ENCODE measurements at places on chromosomes 5 and 9. TPM values are rescaled to one million over a fixed set of nuclear protein-coding genes. Genes with fewer than 3 reads are reported as not detected.

- DNase-seq: no peak
Observed at GRCh38 chr5:144644317-144644716, 473.6 kb downstream of the KCTD16 start.

DNA sequence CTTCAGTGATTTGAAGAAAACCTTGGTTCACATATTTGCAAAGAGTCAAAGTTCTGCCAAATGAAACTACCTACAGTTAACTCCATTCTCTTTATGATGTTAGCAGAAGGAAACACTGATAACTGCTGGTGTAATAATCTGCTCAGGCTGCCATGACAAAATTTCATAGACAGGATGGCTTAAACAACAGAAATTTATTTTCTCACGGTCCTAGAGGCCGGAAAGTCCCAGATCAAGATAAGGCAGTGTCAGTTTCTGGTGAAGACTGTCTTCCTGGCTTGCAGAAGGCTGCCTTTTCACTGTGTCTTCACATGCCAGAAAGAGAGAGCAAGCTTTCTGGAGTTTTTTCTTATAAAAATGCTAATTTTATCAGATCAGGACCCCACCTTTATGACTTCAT lies 102.4 kb upstream of the PARP8 start:
- DNase-seq: no peak

GRCh38 chr5:172636279-172637050 lies 4.6 kb upstream of the NEURL1B start:
- DNase-seq: no peak

PCDHB8 gene
- total RNA-seq: under 0.01 TPM

- peak; percentile 98 for DNase-seq
Observed at GRCh38 chr9:109316207-109316640, 4.6 kb downstream of the EPB41L4B start.

- peak; percentile 65 for DNase-seq
Observed at GRCh38 chr5:111066261-111066938, 5.1 kb upstream of the TSLP start.

DNA sequence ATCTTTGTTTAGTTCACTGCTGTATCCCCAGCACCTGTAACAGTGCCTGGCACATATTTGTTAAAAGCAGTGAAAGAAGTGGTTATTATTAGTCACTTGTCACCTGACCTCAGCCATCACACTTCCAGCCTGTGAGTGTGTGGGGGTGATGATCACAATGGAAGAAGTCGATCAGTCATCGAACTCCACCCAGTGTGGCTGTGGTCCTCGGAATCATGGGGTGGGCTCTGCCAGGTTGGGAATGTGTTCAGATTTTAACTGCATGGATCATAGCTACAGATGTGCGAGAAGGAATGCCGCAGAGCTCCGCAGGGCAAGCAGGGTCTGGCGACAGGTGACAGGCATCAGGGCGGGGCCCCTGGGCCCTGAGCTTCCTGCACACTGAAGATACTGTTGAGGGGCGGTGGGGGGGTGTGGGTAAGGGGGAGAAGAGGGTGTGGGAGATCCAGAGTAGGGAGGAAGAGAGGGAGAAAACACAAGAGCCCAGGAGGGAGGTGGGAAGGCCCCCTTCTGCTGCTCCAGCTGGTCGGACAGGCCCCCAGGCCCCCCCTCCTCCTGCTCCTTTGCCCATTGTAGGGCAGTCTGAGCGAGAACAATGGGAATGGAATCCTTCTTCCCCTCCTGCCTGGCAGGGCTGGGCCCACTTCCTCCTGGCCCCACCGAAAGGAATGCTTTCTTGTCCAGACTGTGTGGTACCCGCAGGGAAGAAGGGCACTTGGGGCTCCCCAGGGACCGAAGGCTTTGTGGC lies 89.6 kb downstream of the SPRY4 start:
- peak; percentile 40 for DNase-seq

DNA sequence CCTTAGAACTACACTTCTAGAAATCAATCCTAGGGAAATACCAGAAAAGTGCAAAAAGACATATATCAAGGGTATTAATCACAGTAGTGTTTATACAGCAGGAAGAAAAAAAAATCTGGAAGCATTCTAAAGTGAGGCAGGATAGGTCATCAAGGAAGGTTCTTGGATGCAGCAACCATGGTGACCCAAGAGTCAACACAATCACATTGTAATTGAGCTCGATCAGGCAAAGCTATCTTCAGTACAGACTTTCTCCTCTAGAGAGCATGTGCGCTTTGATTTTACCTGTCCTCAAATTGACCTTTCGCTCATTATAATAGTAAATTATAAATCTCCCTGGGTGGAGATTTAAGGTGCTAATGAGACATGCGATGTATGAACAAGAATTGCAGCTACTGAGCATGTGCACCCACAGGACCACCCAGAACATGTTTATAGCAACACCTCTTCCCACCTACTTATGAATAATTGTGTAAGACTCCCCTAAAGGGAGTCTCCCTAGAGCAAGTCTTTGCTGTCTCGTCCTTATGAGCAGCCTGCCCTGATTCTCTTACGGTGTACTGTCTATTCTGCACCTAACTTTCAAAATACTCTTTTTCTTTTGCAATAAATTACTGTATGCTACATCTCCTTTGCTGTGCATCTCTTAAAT lies 297.7 kb downstream of the ATPSCKMT start:
- no peak for DNase-seq

RGS7BP gene
- not detected for total RNA-seq

DNA sequence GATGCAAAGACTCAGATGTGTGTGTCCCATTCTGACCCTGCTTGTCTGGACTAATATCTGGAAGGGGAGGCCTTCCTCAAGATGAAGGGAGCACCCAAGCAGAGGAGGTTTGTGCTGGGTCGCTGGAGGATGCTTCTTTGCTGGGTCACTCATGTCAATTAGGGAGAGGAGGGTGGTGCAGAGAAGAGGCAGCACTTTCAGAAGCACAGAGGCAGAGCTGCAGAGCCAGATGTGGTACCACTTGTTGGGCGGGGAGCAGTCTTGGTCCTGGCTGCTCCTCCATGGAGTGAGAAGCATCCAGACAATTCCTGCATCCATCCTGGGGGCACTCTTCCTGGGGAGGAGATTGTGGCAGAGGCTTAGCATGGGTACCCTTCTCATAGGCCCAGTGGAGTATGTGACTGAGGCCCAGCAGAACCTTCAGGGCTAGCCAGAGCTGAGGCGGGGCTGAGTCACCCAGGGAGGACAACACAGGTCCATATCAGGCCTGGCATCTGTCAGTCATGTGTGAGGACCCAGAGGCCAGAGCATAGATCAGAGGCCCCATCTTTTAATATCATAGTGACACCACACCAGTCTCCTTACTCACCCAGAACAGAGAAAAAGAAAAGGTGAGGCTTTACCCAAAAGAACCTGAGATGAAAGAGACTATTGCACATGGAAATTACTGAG lies 59.8 kb downstream of the TNFSF15 start:
- DNase-seq: no peak

OR13J1 gene
- not detected for total RNA-seq

DNA sequence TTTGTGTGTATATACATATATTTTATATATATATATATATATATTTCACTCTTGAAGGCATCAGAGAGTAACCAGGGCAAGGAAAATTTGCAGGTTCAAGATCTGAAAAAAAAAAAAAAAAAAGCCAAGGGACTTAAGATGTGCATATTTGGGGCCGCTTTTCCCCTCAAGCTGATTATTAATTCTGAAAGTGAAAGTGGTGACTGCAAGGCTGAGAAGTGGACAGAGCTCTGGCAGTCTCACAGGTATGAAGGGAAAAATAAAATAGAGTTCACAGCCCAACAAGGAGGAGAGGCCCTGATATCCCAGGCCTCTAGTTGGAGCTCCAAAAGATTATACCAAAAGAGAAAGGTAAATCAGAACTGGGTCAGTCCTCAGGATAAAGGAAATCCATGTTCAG lies 234.4 kb upstream of the GAS1 start:
- no peak for DNase-seq

DNA sequence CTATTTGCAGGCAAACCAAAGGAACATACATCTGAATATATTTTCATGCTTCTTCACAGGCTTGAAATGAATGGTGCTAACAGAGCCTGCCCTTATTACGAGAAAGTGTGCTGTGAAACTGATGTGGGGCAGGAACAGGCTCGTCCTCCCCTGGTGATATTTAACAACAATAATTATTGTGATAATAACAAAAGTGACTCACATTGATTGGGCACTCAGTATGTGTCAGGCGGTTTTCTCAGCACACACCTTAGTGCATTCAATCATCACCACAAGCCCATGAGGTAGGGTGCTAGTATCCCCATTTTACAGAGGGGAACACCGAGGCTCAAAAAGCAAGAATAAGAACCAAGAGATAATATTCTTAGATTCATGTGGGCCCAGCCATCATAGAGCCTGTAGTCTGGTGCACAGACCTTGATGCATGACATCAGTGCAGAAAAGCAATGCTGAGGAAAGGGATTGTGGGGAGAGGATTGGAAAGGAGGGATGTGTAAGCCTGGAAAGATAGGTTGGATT lies 18.1 kb upstream of the BOD1 start:
- peak; percentile 43 for DNase-seq

SPATA31C1 gene
- not detected for total RNA-seq

- DNase-seq: peak; percentile 25
Observed at GRCh38 chr5:61440086-61440485, 108.0 kb downstream of the ZSWIM6 start.

MTX3 gene
- 17.3 TPM for total RNA-seq

GRCh38 chr9:76462126-76462525 lies 3.1 kb downstream of the GCNT1 start:
- DNase-seq: no peak

- DNase-seq: no peak
Observed at GRCh38 chr9:6923086-6923485, 165.3 kb downstream of the KDM4C start.

DNA sequence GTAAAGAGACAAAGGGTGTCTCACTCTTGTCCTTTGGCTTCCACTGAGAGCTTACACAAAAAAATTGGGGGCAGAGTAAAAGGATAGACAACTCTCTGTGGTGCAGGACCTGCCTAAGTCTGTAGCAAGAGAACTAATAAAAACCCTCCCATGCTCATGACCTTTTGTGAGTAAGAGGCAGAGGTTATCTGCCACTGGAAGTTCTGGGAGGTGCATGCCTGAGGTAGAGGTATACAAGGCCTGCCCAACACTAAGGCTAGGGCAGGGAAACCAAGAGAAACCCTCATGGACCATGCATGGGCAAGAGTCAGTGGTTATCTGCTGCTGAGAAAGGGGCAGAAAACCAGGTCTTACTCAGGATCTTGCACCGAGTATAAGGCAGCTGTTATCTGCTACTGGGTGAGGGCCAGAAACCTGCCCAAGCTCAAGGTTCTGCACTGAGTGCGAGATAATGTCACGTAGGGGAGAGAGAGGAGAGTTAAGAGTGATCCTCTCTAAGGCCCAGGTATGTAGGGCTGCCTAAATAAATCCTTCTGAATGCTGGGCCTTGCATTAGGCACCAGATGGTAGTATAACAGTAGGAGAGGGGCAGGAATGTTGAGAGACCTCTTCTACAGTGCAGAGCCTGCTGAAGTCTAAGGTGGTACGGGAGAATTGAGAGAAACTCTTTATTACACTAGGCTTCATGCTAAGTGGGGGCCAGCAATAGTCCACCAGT lies 143.4 kb downstream of the MACROH2A1 start:
- DNase-seq: no peak

GRCh38 chr9:121717141-121717991 lies 65.9 kb downstream of the DAB2IP start:
- peak; percentile 71 for DNase-seq

- DNase-seq: no peak
Observed at GRCh38 chr9:34590381-34591247, 1.1 kb upstream of the CNTFR start.

GRCh38 chr5:6355294-6355693 lies 23.1 kb downstream of the MED10 start:
- no peak for DNase-seq

DNA sequence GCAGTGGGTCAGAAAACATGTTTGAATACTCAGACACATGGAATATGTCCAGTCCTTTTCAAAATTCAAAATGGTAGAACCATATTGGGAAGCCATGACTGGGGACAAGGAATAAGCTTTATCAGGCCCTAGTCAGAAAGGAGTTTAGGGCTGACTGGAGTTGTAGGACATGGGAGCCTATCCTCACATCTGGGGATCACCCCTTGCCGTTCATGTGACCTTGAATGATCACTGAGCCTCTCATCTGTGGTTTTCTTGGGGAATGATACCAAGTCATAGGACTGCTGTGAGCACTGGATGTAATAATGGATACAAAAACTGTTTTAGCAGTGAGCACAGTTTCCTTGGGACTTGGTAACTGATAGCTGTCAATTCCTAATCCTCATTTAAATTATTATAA lies 84.7 kb downstream of the IQGAP2 start:
- DNase-seq: no peak

DNA sequence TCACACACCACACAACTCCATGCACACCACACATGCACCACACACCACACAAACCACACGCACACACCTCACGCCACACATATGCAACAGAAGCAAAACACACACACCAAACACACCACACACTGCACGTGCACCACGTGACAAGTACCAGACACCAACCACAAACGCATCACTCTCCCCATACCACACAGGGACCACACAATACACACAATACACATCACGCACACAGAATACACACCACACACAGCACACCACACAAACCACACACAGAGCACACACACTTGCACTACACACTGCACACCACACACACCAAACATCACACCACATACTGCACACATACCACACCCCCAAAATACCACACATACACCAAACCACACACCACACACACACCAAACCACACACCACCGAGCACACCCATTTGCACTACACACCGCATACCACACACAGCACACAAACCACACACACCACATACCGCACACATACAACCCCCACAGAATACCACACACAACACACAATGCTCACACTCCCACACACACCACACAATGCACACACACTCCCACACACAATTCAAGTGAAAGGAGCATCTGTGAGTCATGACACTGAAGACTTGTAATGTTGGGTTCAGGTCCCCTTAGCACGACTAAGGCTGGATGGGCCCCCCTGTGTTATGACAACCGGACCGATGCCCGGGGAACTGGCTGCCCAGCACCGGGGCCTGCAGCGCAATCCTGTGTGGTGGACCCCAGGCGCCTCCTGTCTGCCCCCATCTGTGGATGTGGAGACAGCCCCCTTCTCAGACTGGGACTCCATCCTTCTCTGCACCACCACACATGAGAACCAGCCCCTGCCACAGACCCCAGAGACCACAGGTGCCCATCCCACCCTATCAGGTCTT lies 6.0 kb upstream of the ZDHHC11 start:
- no peak for DNase-seq

PFN3 gene
- not detected for total RNA-seq

GRCh38 chr9:16688814-16689213 lies 181.7 kb downstream of the BNC2 start:
- DNase-seq: no peak
